ENCODE measurements at places on chromosomes 3 and 15. TPM values are rescaled to one million over a fixed set of nuclear protein-coding genes. Genes with fewer than 3 reads are reported as not detected.

The ZKSCAN7 gene
- 10.8 TPM for total RNA-seq

The CPN2 gene
- total RNA-seq = not detected

GRCh38 chr15:65985387-65985786 is 116.1 kb downstream of the RAB11A start:
- DNase-seq = no peak

The MBD4 gene
- total RNA-seq = 31.6 TPM

DNA sequence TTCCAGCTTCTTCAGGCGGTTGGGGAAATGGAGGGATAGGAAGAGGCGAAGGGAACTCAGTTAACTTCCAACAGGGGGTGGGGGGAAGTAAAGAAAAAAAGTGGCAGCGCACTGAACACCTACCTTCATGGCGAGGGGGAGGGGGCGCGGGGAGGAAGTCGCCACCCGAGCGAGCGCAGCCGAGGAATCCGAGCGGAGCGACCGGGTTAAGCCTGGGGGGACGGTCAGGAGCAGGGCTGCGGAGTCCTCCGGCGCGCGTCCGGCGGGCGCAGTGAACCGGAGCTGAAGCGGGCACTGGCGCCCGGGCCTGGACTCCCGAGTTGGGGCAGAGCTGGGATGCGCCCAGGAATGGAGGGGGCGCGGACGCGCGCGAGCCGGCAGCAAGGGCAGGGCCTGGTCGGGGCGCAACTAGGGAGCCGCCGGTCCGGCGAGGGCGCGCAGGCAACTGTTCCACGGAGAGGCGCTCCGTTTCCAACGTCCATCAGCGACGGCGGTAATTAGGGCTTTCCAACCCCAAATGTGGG is at the start of gene WNT5A:
Gene WNT5A (minus strand): TSS at position 450 of the 524 bp plus-strand sequence. CDS start 321 bp downstream, at position 129.
- peak; percentile 55 for DNase-seq

- DNase-seq = peak; percentile 93
Measured at GRCh38 chr15:73991726-73992593, at the start of gene STOML1. TSS of gene STOML1 (minus strand) at chr15:73992295. CDS start at chr15:73992223, 72 bp downstream.

- no peak for DNase-seq
Measured at GRCh38 chr3:23105048-23105447, 98.1 kb upstream of the UBE2E2 start.

The CERS3 gene
- total RNA-seq = not detected

GRCh38 chr3:183013856-183014255 is 33.5 kb upstream of the DCUN1D1 start:
- DNase-seq = no peak

The ZMYND10 gene
- total RNA-seq = 0.26 TPM

GRCh38 chr15:90205050-90205848 is 4.1 kb downstream of the SEMA4B start:
- DNase-seq = no peak

DNA sequence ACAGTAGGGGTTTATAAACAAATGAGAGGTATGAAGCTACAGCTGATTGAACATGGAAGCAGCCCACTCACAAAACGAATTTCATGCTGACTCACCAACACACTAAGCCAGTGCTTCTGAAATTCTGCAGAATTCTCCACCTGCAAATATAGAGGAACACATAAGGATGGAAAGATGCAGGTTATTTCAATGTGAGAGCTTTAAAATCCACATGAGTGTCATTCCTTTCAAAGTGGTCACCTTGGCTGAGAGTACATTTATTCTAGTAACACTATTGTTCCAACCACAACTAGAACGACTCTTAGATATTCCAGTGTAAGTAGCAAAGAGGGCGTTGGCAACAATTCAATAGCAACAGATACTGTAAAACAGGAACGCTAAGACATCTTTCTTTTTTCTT is 189.9 kb upstream of the TSC22D2 start:
- DNase-seq = no peak

DNA sequence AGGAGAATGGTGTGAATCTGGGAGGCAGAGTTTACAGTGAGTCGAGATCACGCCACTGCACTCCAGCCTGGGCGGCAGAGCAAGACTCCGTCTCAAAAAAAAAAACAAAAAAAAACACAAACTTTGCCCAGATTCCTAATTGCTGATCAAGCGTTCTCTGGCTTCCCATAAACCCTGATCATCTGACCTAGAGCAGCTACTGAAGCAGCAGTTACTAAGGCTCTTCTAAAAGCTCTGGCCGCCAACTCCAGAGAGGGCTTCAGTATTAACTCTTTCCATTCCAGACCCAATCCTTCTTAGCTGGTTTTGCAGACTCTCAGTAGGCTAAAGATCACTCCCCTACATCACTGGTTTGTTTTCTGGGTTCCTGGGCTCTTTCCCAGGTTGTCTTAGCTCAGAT is 201.6 kb downstream of the IGSF11 start:
- no peak for DNase-seq

DNA sequence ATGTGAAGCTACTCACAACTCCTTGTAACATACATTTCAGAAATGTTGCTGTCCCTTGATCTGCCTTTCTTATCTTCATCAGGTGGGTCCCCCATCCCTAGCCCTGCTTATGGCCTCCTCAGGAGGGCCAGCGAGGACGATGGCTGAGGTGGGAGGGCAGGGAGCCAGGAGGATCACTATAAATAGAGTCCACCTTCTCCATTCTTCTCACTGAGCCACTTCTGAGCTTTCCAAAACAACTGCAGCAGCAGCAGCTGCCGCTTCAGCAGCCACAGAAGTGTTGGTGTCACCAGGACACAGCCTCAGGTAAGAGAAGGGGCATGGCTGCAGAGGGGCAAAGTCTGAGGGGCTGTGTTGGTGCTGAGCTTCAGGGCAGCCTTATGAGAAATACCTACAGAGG is 53.5 kb downstream of the ANAPC13 start:
- no peak for DNase-seq

- DNase-seq = no peak
Measured at GRCh38 chr3:139758654-139759291, 81.0 kb upstream of the NMNAT3 start.

GRCh38 chr3:11587766-11588165 is 55.9 kb downstream of the VGLL4 start:
- no peak for DNase-seq

- no peak for DNase-seq
Measured at GRCh38 chr15:66139591-66140207, 113.9 kb downstream of the MEGF11 start.

DNA sequence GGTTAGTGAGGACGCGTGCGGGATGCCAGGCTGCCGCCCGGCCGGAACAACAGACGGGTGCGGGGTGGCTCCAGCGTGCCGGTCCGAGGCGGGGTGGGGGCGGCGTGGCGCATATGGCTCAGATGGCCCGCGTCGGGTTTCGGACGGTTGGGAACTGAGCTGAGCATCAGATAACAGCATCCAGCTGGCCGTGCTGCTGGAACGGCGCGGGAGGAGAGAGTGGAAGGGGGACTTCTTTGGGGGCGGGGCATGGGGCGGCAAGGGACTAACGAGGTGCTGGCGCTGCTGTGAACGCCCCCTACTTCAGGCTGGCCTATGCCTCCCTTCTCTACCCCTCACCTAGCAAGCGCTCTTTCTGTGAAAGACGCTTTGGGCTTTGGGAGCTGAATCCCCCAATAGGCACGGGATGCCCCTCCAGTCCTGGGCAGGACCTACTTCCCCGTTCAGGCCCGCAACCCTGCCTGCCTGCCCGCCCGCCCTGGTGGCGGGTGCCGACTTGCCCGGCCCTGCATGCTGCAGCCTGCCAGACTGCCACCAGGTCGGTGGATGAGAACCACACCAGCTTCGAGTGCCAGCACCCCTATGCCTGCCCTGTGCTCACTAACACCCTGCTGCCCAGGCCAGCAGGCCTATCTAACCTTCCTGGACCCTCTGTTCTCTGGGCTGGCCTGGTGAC is 542 bp downstream of the INKA1 start:
- DNase-seq = peak; percentile 84

The GP5 gene
- 0.21 TPM for total RNA-seq

DNA sequence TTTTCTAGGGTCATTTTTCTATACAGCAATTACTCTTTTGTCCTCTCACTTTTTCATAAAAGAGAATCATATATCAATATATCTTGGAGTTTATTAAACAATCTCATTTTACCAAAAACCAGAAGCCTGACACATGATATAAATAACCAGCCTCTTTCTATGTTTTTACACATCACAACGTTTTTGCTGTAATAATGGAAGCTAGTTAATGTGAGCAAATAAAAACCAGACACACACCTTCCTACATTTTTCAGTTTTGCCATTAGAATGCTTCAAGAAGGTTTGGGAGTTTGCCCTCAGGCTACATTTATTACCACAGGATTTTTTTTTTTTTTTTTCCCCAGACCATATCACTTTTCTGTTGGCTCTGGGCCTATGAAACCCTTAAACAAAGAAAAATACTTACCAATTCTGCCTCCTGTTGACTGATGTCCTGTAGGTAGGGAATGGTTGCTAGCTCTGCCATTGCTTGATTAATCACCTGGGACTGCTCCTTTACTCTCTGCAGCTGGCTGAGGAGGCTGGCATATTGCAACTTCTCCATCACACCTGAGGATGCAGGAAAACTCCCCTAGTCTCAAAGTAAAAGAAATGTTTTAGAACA is 165.5 kb downstream of the ECT2 start:
- DNase-seq = no peak

DNA sequence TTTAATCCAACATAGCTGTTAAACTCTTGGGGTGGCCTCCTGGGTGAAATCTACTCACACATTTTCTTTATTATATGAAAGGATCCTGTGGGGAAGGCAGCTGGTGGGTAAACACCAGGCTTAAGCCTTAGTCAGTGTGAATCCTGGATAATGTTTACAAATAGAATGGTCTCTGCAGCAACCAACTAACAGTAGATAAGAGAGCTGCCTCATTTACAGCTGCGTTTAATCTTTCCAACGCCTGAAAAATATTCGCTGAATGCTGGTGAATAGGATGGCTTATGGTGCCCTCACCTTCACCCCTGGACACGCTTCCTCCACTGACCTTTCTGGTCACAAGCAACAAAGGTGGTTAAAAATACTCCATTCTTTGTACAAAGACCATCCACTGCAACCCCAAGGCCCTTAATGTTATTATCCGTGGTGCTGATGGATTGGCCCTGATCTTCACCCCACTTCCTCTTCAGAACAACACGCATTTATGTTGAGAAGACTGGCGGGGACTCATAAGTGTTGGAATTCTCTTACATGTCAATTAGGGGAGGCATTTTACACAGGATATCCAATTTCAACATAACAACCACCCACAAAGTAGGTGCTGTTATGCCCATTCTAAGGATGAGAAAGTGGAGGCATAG is 120.0 kb upstream of the FRMD4B start:
- no peak for DNase-seq

The STAC gene
- total RNA-seq = 20.4 TPM

- DNase-seq = no peak
Measured at GRCh38 chr3:87225659-87226058, 1.4 kb upstream of the CHMP2B start.

- no peak for DNase-seq
Measured at GRCh38 chr3:148643389-148643840, 54.3 kb upstream of the AGTR1 start.

The QARS1 gene
- total RNA-seq = 355 TPM

The CATSPER2 gene
- 17.2 TPM for total RNA-seq

The CKMT1A gene
- 32.8 TPM for total RNA-seq

The NDUFB5 gene
- 109 TPM for total RNA-seq

GRCh38 chr15:42419369-42419768 is 60.1 kb downstream of the CAPN3 start:
- no peak for DNase-seq

- no peak for DNase-seq
Measured at GRCh38 chr15:88636654-88637053, 2.2 kb upstream of the ISG20 start.

The LRRC3B gene
- total RNA-seq = 0.62 TPM

DNA sequence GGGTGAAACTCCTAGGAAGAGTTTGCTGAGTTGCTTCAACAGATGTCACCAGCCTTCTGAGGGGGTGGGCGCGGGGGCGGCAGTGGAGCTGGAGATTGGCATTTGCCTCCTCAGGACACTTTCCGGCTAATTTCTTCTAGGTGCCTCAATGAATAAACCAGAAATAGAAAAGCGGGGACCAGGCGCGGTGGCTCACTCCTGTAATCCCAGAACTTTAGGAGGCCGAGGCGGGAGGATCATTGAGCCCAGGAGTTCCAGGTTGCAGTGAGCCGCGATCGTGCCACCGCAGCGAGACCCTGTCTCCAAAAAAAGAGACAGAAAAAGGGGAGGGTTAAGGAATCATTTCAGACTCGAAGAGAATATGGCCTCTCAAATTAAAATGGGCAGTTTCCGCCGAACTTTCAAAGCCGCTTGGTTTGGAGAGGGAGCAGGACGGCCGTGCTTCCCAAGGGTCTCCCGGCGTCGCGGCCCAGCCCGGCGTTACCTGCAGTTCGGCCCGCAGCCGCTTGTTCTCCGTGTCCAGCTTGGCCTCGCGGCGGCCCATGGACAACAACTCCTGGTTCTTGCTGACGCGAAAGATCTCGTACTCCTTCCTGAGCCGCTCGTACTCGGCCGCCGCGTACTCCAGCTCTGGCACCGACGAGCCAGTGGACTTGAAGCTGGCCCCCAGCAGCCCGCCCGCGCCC is 587 bp downstream of the NPHP3 start:
- peak; percentile 67 for DNase-seq

DNA sequence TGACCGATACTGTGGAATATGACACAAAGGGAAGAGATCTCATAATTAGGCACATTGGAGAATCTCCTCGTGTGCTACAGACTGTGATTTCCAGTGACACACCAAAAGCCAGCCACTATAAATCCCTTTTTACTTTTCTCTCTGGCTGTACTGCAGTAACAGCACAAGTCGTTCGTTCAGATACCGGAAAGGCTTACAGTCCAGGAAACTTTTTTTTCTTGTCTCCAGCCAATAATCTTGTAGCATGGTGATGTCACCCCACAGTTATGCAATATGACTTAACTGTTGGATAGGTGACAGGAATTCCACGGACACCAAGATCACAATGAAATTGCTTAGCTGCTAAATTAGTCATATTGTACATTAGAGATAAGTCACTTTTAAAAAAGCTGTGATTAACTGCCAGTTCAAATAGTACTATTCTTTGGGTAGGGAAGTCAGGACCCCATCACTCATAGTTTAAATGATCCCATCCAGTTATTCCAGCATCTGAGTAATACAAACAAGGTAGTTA is 36.3 kb upstream of the TSC22D2 start:
- DNase-seq = peak; percentile 74

The TNFAIP8L3 gene
- total RNA-seq = 20.6 TPM

DNA sequence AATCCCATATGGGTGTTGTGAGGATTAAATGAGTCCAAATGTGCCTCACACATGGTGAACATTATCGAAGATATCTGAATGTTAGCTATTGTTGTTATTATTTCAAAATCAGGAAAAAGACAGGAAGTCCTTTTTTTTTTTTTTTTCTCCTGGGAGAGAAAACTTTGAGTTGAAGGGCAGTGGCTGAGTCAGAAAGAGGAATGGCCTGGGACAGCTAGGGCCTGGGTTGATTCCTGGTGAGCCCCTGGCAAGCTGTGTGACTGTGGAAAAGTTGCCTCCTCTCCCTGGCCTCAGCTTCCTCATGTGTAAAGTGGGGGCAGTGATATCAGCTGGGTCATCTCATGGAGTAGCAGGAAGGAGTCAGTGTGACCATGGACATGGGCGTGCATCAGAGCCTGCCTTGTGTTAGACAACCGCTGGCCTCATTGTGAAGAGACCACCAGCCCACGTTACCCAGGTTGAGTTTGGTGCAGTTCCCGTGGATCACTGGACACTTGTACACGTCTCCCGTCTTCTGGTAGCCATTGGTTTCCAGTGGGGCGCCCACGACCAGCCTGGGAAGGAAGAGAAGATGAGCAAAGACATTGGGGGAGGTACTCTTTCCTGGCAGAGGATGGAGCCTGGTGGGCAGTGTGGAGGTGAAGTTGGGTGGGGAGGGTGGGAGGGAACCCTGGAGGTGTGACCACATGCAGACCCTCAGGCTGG is 63.1 kb downstream of the ITGA11 start:
- DNase-seq = no peak

Measured in ureter (tissue), 1 donor.